ENCODE measurements at places on chromosomes 11 and 22.

DNA sequence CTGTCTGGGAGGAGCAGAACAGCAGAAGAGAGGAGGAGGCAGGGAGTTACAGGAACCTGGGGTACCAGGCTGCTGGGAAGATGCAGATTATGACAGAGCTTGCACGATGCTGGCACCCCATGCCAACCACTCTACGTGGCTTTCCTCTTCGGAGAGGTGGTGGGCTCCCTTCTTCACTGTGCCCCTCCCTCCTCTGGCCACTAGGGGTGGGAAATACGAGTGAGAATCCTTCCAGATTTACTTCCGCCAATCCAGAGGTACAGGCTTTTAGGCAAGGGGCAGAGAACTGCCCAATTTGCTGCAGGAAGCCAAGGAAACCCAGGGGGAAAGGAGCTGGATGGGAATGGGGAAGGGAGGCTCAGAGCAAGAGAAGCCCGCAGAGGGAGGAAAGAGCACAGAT, 12.3 kb downstream of the HYOU1 start:
- DNase-seq, result no peak

- DNase-seq, result no peak
These were observed 46.1 kb downstream of the RASSF10 start for GRCh38 chr11:13055200-13055599.

- peak; percentile 24 for DNase-seq
These were observed 125.6 kb downstream of the AASDHPPT start for GRCh38 chr11:106202935-106203620.

GRCh38 chr11:12731841-12732336, 57.7 kb downstream of the TEAD1 start:
- no peak for DNase-seq

DNA sequence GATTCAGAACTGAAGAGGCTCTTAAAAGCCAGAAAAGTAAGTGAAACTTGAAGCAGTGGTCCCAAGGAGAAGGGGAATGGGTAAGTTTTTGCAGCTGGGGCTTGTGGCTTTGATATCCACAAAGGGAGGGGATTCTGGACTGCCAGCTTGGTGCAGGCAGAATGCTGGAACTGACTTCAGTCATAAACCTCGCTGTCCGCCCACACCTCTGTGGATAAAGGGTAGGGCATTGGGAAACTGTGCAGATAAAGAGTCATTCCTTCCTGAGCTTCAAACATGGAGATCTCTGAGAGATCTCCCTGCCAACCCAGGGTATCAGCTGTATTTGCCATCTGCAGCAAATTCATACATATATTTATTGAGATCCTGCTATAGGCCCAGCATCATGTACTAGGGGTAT, 124.3 kb upstream of the OR9Q1 start:
- DNase-seq, result no peak

GRCh38 chr11:106292526-106292925, 215.1 kb downstream of the AASDHPPT start:
- no peak for DNase-seq

GRCh38 chr11:1675536-1676228, 21.3 kb upstream of the KRTAP5-6 start:
- DNase-seq, result no peak

DNA sequence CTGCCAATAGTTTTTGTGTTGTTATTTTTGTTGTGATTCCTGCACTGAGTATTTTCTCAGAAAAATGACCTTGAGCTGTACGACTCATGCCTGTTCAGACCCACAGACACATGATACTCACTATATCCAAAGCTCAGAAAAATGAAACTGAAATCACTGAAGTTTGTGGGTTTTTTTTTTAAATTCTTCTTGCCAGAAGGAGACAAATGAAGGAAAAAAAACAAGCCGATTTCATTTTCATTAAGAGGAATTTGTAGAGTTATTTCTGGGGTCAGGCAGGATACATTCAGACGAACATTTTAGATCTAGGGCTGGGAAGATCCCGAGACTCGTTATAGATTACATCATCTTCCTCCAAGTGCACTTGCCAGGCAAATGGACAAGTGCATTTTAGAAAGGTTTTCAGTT, 60.4 kb downstream of the BMAL1 start:
- peak; percentile 42 for DNase-seq

DNA sequence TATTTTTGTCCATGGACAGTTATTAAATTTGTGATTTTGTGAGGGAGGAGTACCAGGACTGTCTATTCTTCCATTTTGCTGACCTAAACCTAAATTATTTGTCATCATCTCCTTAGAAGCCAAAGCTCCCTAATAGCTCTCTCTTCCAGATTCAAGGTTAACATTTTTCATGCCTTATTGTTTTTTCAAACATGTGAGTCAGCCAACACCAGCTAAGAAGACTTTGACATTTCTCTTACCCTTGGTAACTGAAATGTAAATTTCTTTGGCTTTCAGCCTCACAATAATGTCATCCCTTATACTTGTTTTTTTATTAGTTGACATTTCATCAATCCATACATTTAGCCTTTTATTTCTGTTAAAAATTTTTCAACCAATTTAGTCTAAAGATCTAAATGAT, 19.2 kb downstream of the OR52E1 start:
- DNase-seq, result no peak

DNA sequence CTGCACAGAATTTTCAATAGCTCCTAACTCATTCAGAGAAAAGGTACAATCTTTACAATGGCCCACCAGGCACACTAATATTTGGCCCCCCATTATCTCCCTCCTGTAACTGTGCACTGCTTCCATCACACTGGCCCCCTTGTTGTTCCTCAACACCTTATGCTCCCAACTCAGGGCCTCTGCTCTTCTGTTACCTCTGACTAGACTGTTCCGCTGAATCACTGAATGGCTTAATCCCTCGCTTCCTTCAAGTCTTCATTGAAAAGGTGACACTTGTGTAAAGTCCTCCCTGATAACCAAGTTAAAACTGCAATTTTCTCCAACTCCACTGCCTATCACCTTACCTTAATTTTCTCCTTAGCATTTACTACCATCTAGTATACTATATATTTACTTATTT, 21.8 kb downstream of the PIK3C2A start:
- DNase-seq, result no peak

DNA sequence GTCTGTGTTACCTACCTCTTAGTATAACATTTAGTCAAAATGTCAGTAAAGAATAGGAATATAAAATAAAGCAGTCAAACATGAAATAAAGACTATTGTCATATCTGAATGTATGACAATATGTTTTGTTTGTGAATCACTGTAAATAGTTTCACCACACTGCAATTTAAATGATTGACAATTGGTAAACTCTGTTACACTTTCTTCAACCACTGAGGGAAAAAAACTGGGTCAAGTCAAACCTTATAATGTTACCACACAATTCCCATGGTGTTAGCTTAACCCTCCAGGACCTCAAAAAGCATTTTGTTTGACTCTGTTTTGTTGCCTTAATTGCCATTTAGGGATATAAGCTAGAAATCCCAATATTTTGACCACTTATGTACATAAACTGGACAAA, 10.5 kb upstream of the MMP13 start:
- no peak for DNase-seq

DNA sequence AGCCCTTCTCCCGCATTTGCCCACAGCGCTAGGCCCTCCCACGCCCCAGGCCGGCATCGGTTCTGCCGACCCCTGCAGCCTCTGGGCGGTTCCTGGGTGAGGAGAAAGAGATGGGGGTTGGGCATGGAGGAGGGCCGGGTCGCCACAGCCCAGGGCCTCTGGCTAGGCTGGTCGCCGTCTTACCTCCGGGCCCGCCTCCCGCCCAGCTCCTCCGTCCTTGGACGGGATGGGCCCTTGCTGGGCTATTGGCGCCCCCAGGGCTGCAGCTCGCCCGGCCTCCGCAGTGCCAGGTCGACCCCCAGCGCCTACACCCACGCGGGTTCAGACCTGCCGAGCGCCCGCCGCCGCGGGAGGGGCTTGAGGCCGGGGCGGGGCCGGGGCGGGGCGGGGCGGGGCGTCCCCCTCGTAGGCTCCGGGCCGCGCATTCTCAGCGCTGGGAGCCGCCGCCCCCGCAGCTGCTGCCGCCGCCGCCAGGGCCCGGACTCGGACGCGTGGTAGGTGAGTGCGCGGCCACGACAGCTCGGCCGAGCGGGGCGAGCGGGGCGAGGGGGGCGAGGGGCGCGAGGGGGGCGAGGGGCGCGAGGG, at the start of gene CD151:
TSS of gene CD151 (plus strand) at position 424 of the 585 bp plus-strand sequence. CDS start 3,118 bp downstream, outside the sequence.
- no peak for DNase-seq

- no peak for DNase-seq
These were observed 28.5 kb downstream of the RPUSD4 start for GRCh38 chr11:126182787-126183445.

DNA sequence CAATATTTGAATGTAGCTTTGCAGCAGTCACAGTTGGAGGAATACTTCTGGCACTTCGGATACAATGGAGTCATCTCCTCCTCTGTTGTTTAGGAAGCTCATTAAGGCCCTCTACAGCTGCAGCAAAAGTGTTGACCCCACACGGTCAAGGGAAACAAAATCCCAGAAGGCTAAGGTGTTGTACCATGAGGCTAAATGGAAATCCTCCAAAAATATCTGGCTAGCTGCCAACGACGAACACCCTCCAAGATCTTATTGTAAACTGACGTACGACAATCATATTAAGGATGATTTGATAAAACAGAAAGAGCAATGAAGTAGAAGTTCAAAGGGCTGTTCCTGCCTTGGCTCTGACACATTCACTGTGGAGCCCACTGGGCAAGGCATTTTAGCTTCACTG, 4.0 kb downstream of the POGLUT3 start:
- no peak for DNase-seq

- no peak for DNase-seq
These were observed 141.7 kb downstream of the FAM76B start for GRCh38 chr11:95647871-95648270.

DNA sequence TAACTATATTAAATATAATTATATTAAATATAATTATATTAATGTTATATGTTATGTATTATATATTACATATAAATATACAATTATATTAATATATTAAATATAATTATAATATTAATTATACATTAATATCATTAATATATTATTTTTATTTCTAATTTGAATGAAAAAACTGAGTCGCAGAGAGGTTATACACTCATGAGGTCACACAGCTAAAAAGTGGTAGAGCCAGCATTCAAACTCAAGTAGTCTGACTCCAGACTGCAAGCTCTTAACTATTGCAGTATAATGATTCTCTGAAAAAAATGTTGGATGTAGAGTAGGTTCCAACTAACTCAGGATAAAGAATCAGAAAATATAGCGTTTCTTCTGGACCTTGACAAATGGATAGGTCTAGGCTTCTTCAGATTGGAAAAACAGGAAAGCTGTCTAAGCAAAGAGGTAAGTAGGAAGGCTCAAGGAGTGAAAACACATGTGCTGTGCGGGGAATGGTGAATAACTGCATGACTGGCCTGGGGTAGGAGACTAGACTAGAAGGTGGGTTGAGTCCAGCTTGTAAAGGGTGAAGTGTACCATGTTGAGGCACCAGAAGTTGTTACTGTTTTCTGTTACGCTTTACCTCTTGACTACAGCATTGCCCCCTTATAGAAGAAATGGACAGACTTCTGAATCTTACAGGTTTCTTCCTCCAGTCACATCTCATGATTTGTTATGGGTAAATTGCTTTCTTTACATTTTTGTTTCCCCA, 80.3 kb downstream of the TRIM44 start:
- no peak for DNase-seq

DNA sequence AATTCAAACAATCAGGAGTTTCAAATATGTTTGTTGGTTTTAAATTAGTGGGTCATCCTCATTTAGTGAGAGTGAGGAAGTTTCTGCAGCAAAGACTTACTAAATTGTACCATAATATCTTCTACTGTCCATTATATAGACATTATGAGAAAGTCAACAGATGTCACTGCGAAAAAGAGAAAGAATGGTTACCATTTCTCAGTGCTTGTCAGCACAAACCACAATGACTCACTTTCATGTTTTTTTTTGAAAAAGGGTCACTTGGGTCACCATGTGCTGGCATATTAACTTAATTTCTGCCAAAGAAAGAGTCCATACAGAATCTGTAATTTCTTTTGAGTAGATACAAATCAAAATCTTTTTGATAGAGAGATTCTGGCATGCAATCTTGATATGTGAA, 924.6 kb upstream of the FAT3 start:
- peak; percentile 30 for DNase-seq

DNA sequence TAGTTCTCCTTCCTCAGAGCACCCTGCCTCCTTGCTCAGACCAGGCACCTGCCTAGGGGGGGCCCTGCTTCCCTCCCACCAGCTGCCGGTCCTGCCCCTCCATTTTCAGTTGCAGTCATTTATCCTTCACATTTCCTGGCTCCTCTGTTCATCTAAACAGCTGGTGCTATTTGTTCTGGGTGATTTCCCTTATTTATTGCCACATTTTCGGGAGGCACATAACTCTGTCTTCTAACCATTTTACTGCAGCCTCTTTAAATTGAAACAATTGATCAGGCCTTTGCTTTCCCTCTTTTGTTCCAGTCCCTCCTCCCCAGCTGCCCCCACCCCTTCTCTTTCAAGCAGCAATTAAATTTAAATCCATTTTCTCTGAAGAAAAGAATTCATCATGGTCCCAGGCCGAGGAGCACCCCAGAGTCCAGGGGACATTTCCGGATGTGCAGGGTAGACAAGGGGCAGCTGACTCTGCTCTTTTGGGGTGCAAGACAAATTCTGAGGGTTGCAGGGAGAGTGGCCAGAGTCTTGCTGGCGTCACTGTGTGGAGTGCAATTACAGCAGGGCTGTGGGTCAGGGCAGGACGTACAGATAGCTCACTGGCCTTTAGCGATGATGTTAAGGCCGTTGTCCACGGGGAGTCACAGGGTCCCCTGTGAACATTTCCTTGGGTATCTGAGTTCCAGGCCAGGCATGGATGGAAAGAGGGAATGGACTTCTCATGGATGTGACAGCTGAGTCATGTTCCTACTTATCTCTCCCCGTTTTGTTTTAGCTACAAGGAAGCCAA, 476.4 kb downstream of the TBC1D22A start:
- no peak for DNase-seq

- no peak for DNase-seq
These were observed 61.6 kb downstream of the SIK2 start for GRCh38 chr11:111663820-111664219.

DNA sequence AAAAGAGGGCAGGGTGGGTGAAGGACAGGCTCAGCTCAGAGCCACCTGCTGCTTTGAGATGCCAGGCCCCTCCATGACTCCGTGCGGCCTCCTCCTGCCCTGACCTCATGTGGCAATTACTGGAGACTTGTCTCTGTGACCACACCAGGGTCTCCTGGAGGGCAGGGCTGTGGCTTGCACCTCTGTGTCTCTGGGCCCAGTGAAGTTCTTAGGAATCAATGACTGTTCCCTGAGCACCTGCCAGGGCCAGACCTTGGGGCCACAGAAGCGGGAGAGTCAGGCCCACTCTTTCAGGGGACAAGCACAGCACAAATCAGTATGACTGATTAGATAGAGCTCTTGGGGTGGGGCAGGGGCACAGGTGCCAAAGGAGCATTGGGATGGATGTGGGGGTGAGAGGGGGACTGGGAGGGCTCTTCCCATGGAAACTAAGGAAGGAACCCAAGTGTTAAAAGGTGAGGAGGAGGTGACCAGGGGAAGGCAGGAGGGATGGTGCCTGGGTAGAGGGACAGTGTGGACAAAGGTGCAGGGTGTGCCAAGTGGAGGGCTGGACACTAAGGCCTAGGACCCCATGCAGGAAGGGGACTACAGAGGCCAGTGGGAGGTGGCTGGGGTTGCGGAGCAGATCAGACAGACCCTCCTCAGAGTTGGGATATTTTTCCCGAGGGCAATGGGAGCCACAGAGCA, 77.3 kb upstream of the SHISAL1 start:
- DNase-seq, result no peak
